Midbrain (tissue), 1 donor: ENCODE measurements at places on chromosomes 16 and 17.

- DNase-seq, result no peak
These were observed 129.2 kb downstream of the USP31 start for GRCh38 chr16:23020084-23020483.

DNA sequence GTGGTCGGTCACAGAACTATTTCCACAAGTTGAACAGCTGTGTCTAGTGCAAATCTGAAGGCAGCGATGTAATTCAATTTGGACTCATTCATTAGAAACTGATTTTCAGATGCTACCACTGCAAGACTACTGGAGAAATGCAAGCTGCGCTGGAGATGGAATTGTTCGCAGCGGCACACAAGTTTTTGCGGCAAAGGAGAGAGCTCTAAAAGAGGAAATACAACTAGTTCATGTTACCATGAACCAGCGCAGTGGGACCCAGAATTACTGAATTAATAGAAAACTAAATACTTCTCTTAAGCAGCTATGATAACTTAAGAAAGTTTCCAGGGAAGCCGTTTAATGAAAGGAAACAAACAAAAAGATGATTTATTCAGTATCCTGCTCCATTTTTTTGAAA, 1.9 kb downstream of the CREBBP start:
- DNase-seq, result peak; percentile 38

DNA sequence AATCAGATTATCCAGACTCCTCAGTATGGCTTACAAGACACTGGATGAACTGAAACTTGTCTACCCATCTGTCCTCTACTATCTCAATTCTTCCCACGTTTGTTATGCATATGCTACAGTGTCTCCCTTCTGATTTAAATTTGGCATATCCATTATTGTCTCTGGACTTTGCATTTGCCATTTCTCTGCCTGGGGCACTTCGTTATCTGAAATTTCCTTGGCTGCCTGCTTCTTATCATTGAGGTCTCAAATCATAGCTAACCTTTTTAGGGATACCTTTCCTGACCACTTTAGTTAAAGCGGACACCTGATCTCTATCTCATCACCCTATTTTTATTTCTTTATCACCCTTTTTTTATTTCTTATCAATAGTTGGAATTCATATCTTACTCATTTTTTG, 853.4 kb downstream of the KCNJ2 start:
- no peak for DNase-seq

- DNase-seq, result peak; percentile 39
These were observed 36.4 kb downstream of the SNX20 start for GRCh38 chr16:50644729-50645128.

GRCh38 chr16:27426423-27427408, 24.7 kb downstream of the IL21R start:
- no peak for DNase-seq

GRCh38 chr17:59154721-59155438, at the start of gene SKA2:
Gene SKA2, minus strand, starts transcription at chr17:59155186. Its CDS starts 23 bp downstream, at chr17:59155163.
- DNase-seq, result peak; percentile 95

DNA sequence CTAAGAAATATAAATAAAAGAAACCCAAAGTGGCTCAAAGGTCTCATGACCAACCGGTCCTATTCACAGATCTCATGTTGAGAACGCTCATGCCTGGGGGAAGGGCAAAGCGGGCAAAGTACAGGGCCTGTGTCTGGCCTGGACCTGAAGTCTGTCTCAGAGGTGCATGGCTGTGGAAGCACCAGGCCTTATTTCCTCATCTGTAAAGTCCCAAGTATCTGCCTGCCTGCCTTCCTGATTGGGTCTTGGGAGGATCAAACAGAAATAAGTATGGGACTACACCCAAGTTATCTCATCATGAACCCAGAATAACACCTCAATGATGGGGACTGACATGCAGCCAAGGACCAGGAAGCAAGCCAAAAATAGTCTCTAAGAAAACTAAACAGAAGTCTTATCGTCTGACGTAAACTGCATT, 14.2 kb downstream of the AXIN2 start:
- no peak for DNase-seq

- peak; percentile 82 for DNase-seq
These were observed 7.3 kb upstream of the RHOT2 start for GRCh38 chr16:660459-661183.

DNA sequence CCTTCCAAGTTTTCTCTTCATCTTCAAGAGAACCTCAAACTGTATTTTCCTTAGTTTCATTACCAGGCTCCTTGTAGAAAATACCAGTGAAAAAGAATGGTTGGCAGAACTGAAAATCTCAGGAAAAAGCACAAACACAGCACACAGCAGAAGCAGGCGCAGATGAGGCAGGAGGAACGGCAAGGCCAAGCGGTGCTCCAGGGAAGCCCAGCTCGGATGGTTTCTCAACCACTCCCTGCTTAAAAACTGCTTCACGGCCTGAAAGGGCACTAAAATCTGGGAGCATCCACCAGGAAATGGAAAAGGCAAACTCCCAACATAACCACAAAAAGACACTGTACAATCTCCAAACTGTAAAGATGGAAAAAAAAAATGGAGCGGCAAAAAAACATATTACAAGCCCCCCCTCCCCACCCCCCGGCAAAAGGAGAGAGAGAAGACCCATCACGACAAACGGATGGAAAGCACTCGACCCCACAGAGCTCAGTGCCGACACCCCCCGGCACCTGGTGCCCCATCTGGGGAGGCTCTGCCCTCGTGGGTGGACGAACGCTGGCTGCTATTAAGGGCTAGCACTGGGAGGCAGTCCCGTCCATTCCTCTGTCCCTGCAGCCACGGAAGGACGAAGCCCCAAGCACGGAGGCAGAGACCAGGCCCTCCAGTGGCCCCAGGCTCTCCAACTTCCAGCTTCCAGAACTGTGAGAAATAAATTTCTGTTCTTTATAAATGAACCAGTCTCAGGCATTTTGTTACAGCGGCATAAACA, 127.5 kb downstream of the ZNF778 start:
- DNase-seq, result no peak
